ENCODE measurements at places on chromosomes 5 and 9.

GRCh38 chr5:32358611-32359010 lies 45.9 kb upstream of the MTMR12 start:
- no peak for DNase-seq

DNA sequence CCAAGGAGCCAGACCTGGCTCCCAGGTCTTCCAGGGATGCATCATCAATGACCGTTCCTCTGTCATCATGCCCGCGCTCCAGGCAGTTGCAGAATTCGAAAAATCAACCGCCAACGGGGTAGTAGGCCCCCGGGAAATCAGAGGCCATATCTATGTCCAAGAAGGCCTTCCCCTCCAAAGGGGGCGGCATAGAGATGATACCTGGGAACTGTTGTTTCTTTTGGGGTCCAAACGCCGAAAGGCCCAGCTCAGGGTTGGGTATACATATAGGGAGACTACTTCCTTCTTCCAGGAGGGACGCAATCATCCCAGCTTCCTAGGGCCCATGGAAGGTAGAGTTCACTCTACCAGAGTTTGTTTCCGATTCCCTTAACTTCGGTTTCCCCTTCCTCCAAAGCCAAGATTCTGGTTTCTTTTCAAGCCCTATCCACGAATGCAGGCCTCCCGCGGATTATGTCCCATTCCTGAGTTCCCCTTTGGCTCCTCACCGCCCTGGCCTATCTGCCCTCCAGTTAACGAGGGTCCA lies 754 bp downstream of the DCAF12 start:
- DNase-seq, result no peak

DNA sequence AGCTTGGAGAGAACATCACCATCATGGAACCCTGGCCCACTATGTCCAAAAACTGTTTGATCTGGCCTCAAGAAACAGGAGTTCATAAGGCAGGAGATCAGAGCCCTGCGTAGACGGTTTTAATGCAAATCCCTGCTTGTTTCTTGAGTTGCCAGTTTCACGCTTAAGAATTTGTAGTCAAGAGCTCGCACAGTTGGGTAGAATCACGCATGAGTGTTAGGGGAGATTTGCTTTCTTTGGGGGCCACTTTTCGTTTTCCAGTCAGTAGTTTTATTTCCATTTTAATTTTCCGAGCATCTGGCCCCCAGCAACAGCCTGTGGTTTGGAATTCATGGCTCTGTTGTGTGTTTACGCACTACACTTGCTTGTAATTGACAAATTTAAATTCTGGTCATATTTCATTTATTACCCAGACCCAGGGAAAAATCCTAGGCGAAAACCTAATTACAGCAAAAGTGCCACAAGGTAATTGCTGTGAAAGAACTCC lies 6.6 kb upstream of the C5orf58 start:
- no peak for DNase-seq

DNA sequence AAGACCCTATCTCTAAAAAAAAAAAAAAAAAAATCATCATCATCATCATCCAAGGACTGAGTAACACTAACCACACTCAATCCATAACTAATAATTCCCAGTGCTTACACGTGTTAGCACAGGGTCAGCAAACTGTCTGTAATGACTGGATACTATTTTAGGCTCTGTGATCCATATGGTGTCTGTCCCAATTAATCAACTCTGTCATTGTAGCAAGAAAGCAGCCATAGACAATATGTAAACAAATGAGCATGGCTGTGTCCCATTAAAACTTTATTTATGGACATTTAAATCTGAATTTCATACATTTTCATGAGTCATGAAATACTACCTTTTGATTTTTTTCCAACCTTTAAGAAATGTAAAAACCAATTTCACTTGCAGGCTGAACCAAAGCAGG lies 148.4 kb downstream of the SIL1 start:
- no peak for DNase-seq

DNA sequence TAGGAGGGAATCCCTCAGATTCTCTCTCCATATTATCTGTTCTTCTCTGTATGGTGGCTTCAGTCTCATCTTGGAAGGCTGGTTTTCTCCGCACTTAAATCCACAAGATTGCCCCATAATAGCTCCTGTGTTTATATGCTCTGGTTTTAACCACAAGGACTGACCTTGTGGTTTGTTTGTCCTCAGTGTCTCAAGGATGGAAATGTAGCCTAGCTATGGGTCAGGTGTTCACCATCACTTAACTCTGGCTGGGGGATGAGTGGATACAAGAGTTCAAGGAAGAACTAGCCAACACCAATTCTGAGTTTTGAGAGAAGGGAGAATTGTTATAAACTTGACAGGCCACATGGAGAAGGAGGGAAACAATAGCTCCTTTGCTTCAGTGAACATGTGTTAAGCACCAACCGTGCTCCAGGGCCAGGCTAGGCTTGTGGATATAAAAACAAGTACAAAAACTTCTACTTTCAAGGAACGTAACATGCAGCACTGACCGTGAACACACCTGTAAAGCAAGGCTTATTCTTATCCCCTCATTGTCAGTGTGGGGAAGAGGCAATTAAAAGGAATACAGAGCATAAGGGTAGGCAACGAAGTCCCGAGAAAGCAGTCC lies 75.6 kb upstream of the VLDLR start:
- DNase-seq, result no peak

GRCh38 chr9:109341561-109341960 lies 20.7 kb upstream of the EPB41L4B start:
- no peak for DNase-seq
